A673 (cell line): ENCODE measurements at places on chromosomes 3 and 15. TPM values are rescaled to one million over a fixed set of nuclear protein-coding genes. Genes with fewer than 3 reads are reported as not detected.
A peak's percentile ranks its signal among the peaks of the same experiment; 100 is the strongest.

DNA sequence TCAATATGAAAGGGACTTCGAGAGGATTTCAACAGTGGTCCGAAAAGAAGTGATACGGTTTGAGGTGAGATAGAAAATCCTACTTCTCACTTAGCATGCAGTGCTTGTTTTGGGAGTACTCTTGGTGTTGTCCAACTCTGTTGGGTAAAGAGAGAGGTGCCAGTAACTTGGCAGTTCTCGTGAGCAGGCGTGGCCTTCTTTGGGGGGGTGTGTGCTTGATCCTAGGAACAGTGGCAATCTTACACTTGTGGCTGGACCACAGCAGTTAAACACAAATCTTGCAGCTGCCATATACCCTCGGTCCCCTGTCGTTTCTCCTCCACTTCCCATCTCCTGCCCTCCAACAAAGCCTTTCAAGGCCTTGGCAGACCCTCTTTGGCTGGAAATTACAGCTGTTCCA lies 15.2 kb upstream of the SNX22 start:
- no peak overlapping the region for H3K4me3 ChIP-seq
- H3K27ac ChIP-seq = no peak overlapping the region
- no peaks in the 10 kb centered on the region for H3K4me1 ChIP-seq
- H3K36me3 ChIP-seq = peaks cover 54% of the 10 kb centered on the region
- H3K27me3 ChIP-seq = no peaks in the 10 kb centered on the region
- DNase-seq = no peak

DNA sequence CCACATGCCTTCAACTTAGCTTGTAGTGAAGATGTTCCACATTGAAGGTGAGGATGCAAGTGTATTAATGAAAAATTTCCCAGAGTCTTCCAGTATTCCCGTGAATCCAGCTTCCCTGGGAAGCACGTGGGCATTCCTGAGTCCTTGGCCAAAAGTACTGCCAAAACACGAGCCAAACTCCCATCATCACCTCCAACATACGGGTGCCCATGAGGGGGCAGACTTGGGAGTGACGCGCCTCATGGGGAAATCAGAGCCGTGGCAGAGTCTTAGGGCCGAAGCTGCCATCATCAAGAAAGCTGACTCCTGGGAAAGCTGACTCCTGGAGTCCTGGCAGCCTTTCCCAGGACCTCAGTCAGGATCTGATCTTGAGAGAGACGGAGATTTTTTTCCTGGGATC lies 20.1 kb upstream of the TM2D3 start:
- no peaks in the 10 kb centered on the region for H3K36me3 ChIP-seq
- DNase-seq = no peak
- H3K27ac ChIP-seq = no peak overlapping the region
- no peak overlapping the region for H3K4me3 ChIP-seq
- H3K27me3 ChIP-seq = no peaks in the 10 kb centered on the region

DNA sequence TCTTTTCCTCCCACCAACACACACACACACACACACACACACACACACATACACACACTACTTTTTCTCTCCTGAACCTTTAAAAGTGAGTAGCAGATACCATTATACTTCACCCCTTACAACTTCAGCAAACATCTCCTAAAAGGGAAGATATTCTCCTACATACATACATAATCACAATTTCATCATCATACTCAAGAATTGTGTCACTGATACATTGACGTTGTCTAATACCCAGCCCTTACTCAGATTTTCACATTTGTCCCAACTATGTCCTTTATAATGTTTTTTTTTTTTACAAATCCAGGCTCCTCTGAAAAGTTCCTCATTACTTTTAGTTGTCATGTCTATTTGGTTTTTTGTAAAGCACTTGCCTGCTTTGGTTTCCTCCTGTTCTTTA lies 18.5 kb downstream of the ABHD6 start:
- H3K4me3 ChIP-seq = no peak overlapping the region
- H3K4me1 ChIP-seq = peaks cover 51% of the 10 kb centered on the region
- no peaks in the 10 kb centered on the region for H3K27me3 ChIP-seq
- no peak for DNase-seq
- H3K36me3 ChIP-seq = peaks cover 79% of the 10 kb centered on the region

Gene RBPMS2
- total RNA-seq = 2.9 and 4.9 TPM in 2 replicates

Gene CLN6
- total RNA-seq = 75.4 and 84.7 TPM in 2 replicates

DNA sequence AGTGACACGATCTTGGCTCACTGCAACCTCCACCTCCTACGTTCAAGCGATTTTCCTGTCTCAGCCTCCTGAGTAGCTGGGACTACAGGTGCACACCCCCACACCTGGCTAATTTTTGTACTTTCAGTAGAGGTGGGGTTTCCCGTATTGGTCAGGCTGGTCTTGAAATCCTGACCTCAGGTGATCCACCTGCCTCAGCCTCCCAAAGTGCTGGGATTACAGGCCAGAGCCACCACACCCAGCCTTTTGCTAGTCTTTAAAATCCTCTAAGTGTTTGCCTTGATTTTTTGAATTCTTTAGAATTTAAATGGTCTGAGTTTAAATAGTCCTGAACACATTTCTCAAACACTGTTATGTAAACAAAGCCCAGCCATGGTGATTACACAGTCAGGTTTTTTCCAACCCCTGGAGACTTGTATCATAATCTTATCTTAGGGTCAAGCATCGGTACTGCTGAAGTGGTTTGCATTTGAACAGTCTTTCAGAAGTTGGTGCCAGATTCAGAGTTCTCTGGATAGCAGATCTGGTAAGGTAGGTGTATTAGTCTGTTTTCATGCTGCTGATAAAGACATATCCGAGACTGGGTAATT lies 28.2 kb upstream of the PIAS1 start:
- no peaks in the 10 kb centered on the region for H3K36me3 ChIP-seq
- no peak for DNase-seq
- H3K27ac ChIP-seq = no peak overlapping the region
- no peak overlapping the region for H3K4me3 ChIP-seq
- H3K27me3 ChIP-seq = no peaks in the 10 kb centered on the region

Gene LYZL4
- not detected in 2 replicates for total RNA-seq

DNA sequence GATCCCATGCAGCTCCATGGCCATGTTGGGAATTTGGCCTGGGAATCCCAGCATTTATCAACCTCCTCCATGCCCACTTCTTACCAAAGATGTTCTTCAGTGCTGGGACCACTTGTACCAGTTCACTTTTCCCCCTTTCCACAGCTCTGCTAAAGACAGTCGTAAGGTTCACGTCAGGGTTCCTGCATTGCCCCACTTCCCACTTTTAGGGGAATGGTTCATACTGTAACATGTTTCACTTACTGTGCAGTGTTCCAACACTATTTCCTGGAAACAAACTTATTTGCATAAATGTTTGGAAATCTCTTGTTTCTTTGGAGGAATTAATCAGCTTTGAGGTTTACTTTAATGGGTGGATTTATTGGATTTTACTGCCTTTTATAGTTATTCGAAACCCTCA lies 17.0 kb downstream of the APH1B start:
- no peak for DNase-seq
- H3K27me3 ChIP-seq = no peaks in the 10 kb centered on the region
- no peak overlapping the region for H3K27ac ChIP-seq

DNA sequence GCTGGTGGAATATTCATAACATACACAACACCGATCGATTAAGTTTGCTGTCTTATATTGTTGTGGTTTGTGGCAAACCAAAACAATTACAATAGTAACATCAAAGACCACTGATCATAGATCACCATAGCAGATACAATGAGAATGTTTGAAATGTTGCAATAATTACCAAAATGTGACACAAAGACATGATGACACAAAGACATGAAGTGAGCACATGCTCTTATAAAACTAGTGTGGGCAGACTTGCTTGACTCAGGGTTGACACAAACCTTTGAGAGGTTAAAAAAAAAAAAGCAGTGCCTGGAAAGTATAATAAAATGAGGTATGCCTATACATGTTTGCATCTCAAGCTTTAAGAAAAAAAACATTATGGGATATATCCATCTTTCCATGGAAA lies 130.3 kb downstream of the NR1I2 start:
- H3K4me1 ChIP-seq = no peaks in the 10 kb centered on the region
- no peak for DNase-seq

- H3K27ac ChIP-seq = no peak overlapping the region
- H3K4me1 ChIP-seq = peaks cover 13% of the 10 kb centered on the region
- H3K36me3 ChIP-seq = no peaks in the 10 kb centered on the region
- no peak for DNase-seq
- H3K27me3 ChIP-seq = peaks cover 53% of the 10 kb centered on the region
Measured at GRCh38 chr3:183579967-183580900, 24.7 kb upstream of the KLHL6 start.

Gene GHSR
- not detected in 2 replicates for total RNA-seq

DNA sequence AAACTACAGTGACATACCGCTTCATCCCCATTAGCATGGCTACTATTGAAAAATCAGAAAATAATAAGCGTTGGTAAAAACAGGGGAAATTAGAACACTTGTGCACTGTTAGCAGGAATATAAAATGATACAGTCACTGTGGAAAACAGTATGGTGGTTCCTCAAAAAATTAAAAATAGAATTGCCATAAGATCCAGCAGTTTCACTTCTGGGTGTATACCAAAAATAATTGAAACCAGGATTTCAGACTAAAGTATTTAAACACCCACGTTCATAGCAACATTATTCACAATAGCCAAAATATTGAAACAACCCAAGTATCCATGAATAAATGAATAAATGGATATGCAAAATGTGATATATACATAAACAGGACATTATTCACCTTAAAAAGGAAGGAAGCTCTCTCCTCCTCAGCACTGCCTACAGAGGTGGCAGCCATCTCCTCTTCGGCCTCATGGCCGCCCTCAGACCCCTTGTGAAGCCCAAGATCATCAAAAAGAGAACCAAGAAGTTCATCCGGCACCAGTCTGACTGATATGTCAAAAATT lies 34.1 kb downstream of the NGLY1 start:
- peaks cover 16% of the 10 kb centered on the region for H3K36me3 ChIP-seq
- no peak for DNase-seq
- no peaks in the 10 kb centered on the region for H3K27me3 ChIP-seq

Gene MKRN3
- not detected in 2 replicates for total RNA-seq

DNA sequence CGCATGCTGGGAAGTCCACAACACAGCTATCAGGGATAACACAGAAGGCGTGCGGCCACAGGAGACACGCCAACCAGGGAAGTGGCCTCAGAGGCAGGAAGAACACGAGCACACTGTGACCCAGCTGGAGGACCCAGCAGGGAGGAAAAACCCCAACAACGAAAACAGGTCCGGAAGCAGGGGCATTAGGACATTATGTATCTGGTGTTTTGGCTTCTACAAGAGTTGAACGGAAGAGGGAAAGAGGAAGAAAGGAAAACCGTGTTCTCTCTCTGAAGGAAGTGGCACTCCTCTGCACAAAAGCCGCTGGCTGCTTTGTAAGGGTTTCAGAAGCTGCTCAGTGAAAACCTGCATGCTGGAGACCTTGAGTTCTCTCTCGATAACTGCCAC lies 61.8 kb downstream of the HACD2 start:
- no peak overlapping the region for H3K4me3 ChIP-seq
- no peak overlapping the region for H3K27ac ChIP-seq
- peaks cover 7% of the 10 kb centered on the region for H3K4me1 ChIP-seq
- no peaks in the 10 kb centered on the region for H3K36me3 ChIP-seq

GRCh38 chr3:41244620-41245336 lies 45.5 kb downstream of the CTNNB1 start:
- H3K36me3 ChIP-seq = peaks cover 6% of the 10 kb centered on the region
- no peaks in the 10 kb centered on the region for H3K27me3 ChIP-seq
- no peak overlapping the region for H3K4me3 ChIP-seq
- DNase-seq = no peak

DNA sequence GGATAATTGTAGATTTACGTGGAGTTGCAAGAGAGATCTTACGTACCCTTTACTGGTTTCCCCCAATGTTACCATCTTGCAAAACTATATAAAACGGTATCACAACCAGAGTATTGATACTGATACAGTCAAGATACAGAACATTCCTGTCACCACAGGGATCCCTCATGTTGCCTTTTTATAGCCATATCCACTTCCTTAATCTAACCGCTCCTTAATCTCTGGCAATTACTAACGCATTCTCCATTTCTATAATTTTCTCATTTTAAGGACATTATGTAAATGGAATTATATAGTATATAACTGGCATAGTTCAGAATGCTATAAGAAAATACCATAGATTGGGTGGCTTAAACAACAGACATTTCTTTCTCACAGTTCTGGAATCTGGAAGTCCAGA lies 61.1 kb downstream of the SEC22A start:
- no peak overlapping the region for H3K4me3 ChIP-seq
- DNase-seq = peak; percentile 59
- H3K36me3 ChIP-seq = no peaks in the 10 kb centered on the region
- H3K4me1 ChIP-seq = peaks cover 22% of the 10 kb centered on the region

GRCh38 chr3:175257123-175257522 lies 398.0 kb downstream of the NAALADL2 start:
- H3K27me3 ChIP-seq = no peaks in the 10 kb centered on the region
- no peak overlapping the region for H3K27ac ChIP-seq
- no peak overlapping the region for H3K4me3 ChIP-seq
- DNase-seq = no peak
- no peaks in the 10 kb centered on the region for H3K4me1 ChIP-seq
- H3K36me3 ChIP-seq = no peaks in the 10 kb centered on the region

GRCh38 chr15:69559440-69560190 lies 107.0 kb downstream of the RPLP1 start:
- no peaks in the 10 kb centered on the region for H3K36me3 ChIP-seq
- peaks cover 17% of the 10 kb centered on the region for H3K4me1 ChIP-seq
- no peak for DNase-seq
- no peak overlapping the region for H3K4me3 ChIP-seq

Gene GOLGA6L4
- 1.5 and 2.4 TPM in 2 replicates for total RNA-seq

- no peaks in the 10 kb centered on the region for H3K36me3 ChIP-seq
- no peak for DNase-seq
- H3K27me3 ChIP-seq = no peaks in the 10 kb centered on the region
- no peaks in the 10 kb centered on the region for H3K4me1 ChIP-seq
- no peak overlapping the region for H3K27ac ChIP-seq
Measured at GRCh38 chr3:128763967-128764366, 38.0 kb downstream of the RAB7A start.

DNA sequence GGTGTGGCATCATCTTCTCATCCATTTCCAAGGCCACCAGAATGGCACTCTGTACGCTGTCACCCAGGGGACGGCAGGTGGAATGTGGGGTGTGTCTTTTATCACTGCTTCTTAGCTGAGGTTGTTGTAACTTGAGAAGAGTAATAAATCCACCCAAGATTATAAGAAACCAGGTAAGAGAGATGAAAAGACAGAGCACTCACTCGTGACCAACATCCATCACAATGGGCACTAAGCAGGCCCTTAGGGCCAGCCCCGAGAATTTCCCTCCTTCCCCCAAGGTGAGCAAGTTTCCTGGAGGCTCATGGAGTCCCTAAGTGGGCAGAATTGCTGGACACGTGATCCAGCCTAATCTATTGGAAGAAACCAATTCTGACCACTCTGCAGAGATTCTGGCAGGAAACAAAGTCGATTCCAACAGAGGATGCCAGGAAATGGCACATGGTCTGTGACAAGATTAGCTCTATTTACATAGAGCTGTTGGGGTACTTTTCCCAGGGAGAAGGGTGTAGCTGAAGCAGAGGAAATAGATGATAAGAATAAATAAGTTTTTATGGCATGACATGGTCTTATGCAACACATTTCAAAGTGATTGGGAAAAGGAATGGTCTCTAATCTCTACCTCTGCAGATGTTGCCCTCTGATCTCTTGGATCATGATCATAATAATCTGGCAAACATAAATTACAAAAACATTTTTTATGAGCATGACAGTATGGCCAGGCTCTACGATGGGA lies 22.5 kb downstream of the SLC6A20 start:
- H3K36me3 ChIP-seq = no peaks in the 10 kb centered on the region
- no peak overlapping the region for H3K27ac ChIP-seq
- no peaks in the 10 kb centered on the region for H3K4me1 ChIP-seq
- no peak overlapping the region for H3K4me3 ChIP-seq
- no peaks in the 10 kb centered on the region for H3K27me3 ChIP-seq
- no peak for DNase-seq
